ENCODE measurements at places on chromosomes 1 and 21.

DNA sequence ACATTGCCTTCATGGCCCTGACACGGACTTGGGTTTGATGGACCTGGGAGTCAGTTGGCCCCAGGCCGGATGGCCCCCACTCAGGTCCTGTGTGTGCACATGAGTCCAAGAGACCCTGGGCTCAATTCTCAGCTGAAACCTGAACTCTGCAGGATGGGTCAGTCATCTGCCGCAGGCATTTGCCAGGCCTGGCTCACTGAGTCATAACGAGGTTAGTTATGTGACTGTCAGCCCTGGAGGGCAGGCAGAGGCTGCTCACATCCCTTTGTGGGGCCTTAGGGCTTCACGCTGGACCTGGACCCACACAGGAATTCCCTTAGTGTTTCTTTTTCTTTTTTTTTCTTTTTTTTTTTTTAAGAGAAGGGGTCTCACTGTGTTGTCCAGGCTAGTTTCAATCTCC is 46.5 kb downstream of the PSMG1 start:
- DNase-seq, result no peak

GRCh38 chr21:46154955-46155513 is 345 bp downstream of the FTCD start:
- DNase-seq, result no peak

GRCh38 chr1:204126956-204127355 is 24.9 kb downstream of the ETNK2 start:
- no peak for DNase-seq

GRCh38 chr1:56286956-56287355 is 292.4 kb downstream of the PLPP3 start:
- DNase-seq, result no peak

GRCh38 chr1:179808503-179808902 is 65.4 kb downstream of the FAM163A start:
- DNase-seq, result no peak

Data from urinary bladder (tissue), 4 donors.